ENCODE measurements at places on chromosomes 13 and 19.

DNA sequence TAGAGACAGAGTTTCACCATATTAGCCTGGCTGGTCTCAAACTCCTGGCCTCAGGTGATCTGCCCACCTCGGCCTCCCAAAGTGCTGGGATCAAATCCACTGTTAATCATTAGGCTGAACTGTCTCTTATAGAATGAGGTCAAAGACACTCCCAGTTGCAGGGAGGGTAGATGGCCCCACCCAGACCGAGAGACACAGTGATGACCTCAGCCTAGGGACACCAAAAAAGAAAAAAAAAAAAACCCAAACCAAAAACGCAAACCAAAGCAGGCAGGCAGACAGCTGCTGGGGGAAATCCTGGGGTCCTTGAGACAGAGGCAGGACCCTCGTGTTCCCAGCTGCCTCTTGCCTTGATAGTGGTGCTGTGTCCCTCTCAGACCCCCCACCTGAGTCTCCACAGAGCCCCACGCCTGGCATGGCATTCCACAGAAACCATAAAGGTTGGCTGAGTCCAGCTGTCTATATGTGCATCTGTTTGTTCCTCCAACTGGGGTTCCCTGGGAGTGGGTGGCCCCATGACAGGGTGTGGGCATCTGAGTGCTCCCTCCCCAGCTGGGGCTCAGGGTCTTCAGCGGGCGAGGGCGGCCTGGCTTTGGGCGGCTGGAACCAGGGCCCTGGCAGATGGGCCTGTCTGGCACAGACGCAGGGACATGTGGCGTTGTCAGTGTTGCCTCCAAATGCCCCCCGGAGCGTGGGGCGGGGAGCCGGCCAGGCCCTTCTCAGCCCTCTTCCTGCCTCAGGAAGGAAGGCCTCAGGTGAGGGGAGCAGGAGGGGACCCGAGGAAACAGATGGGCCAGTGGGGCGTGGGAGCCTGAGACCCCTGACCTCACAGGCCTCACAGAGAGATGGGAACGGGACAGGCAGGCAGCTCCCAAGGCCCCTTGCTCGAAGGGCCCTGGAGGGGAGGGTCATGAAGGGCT is 5.2 kb downstream of the DAND5 start:
- DNase-seq: no peak

- no peak for DNase-seq
These were observed 49.5 kb upstream of the FRY start for GRCh38 chr13:31982124-31982523.

- DNase-seq: no peak
These were observed 289.9 kb downstream of the DACH1 start for GRCh38 chr13:71577127-71577526.

DNA sequence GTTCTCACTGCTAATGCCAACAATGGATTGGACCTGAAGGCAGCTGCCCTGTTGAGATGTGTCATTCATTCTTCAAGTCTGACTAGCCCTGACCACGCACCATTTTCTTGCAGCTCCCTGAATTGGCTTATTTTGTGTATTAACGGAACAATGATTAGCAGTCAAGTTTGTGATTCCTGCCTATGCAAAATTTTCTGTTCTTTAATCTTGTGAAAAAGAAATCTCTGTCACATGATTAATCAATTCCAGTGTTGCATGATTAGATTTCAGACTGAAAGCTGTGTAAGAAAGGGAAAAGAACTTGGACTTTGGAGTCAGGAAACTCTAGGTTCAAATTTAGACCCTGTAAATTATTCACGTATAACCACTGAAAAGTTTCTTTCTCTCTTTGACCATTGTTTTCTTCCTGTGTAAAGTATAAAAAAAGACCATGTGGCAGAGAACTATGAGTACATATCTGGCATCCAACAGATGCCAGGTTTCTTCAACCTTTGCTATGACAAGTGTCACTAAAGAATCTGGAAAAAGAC is 64.5 kb upstream of the SLC10A2 start:
- DNase-seq: no peak

DNA sequence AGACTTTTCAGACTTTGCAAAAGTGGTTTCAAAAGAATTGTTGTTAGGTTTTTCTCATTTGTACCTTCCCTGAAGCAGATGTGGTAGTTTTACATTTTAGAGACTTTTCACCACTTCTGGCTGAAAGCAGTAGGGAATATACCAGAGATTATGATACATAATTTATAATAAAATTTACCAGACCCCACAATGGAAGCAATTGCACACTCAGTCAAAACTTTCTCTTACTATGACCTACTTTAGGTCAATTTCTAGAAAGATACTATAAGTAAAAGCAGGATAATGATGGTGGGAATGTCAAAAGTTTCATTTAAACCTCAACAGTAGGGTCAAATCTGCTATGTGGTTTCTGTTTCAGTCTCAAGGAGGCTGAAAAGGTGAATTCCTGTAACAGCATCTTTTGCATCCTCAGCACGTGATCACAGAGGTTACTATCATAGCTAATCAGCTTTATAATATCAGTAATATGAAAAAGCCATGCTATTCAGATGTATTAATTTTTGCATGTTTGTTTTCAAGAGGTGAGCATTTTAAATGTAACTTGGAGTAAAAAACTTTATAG is 26.9 kb downstream of the PCCA start:
- DNase-seq: no peak

DNA sequence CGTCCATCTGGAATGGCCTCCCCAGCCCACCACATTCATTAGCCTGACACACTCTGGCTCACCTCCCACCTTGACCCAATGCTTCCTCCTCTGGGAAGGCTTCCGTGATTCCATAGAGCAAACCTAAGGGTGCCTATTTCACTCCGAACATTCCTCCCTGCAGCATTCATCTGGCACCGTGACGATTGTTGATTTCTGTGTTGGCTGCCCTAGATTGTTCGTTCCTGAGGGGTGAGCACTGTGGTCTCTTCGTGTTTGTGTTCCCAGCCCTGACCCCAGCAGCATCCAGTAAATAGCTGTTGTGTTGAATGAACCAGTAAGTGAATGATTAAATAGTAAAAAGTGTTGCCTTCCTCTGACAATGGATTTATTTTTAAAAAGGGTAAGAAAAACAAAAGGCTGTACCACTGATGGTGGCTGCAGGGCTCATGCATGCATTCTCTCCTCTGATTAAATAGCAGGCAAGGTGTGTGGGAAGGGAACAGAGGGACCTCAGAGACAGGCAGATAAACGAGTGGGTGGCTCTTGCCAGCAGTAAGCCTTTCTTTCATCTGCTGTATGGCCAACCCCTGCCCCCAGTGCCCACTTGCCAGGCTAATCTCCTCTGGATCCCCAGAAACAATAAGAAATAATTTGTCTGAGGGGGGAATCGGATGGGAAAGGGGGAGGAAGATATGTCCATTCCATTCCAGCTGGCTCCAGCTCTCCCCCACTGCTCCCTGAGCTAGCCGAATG is 48.4 kb upstream of the CACNA1A start:
- DNase-seq: no peak

DNA sequence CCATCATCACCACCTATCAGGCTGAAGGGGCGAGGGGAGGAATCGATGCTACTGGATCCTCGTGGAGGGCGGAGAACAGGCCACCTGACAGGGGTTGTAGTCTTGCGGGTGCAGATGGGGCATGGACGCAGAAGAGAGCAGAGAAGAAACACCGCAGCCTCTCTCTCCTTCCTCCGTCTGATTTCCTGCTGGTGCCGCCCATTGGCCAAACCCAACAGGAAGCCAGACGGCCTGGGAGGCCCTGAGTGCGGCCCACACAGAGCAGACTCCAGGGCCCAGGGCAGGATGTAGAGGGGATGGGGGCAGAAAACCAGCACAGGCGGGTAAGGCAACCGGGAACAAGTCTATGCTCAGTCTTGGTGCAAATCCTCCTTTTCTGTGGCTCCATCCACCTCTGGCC is 15.4 kb downstream of the CEBPA start:
- no peak for DNase-seq

DNA sequence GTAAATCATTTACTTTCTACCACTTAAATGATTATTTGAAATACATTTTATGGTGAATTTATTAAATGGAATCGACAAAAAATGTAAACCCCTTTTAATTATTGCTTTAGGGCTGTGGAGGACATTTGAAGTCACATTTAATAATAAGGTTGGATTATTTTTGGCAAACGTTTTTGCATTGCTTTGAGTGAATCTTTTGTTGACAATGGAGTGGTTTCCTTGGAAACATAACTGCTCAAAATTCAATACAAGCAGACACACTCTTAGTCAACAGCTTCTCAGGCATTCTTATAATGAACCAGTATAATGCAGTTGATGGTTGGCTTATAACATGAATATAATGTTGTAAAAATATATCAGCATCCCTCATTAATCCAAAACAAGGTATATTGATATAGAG is 104.7 kb downstream of the DCLK1 start:
- DNase-seq: no peak

DNA sequence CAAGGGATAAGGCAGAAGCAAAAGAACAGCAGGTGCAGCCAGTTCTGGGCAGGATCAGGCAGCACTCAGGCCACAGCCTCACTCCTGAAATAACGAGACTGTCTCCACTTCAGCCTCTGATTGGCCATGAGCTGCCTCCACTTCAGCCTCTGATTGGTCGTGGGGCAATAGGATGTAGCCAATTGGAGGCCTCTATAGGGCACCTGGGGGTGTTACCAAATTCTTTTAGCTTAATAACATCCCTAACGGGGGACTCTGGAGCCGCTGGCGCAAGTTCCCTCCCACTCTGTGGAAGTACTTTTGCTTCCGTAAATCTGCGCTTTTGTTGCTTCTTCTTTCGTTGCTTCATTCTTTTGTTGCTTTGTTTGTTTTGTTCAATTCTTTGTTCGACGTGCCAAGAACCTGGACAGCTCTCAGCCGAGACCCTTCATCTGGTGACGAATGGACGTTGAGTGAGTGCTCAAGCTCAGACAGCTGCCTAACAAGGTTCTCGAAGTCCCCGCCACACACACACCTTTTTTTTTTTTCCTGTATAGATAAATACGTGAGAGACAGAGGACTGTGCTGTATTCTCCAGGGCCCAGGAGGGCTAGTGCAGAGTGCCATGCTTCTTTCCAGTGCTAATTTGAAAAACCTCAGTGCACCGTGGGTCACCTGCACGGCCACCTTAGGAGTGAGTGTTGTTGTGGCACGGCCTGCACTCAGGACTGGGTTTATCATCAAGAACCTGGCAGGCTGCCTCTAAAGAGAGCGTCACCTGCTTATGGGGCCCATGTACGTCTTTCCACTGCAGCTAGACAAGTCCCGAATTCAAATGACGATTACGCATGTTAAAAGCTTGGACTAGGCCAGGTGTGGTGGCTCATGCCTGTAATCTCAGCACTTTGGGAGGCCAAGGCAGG is 32.0 kb upstream of the TUBGCP3 start:
- no peak for DNase-seq

GRCh38 chr13:21481359-21481758 is 22.3 kb upstream of the ZDHHC20 start:
- DNase-seq: no peak

GRCh38 chr19:1920644-1921043 is 15.4 kb downstream of the ADAT3 start:
- no peak for DNase-seq

DNA sequence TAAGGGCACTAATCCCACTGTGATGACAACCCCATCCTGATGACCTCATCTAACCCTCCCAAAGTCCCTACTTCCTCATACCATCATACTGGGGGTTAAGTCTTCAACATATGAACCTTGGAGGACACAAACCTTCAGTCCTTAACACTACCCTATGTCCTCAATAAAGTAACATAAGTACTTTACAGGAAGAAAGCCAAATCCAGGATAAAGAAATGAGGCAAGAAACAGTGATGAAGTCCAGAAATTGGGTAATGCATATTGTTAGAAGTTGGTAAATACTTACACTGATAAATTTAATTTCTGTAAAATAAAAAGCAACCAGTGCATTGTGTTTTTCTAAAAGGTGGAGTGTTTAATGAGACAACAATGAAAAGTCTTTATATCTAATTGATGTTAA is 284.8 kb upstream of the SOX21 start:
- DNase-seq: no peak

GRCh38 chr13:80979035-80979641 is 638.2 kb upstream of the SPRY2 start:
- DNase-seq: no peak

- DNase-seq: no peak
These were observed 24.4 kb upstream of the CSNK1A1L start for GRCh38 chr13:37129866-37130265.

DNA sequence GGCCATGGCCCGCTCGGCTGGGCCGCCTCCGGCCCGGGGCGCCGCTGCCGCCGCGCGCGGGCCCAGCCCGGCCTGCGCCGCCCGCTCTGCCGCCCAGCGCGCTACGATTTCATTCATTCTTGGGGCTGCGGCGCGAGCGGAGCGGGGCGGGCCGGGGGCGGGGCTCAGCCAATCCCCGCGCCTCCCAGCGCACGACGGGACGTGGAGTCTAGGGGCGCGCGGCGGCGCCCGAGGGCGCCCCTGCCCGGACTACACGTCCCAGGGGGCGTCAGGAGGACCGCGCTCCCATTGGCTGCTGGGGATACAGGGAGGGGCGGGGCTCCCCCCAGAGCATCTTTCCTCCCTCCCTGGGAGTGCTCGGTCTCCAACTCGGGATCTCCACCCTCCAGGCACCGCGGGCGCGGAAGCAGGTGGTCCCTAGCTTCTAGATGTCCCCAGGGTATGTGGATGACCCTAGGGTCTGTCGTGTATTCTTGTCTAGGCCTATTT is 5.6 kb upstream of the DPF1 start:
- DNase-seq: peak; percentile 19

DNA sequence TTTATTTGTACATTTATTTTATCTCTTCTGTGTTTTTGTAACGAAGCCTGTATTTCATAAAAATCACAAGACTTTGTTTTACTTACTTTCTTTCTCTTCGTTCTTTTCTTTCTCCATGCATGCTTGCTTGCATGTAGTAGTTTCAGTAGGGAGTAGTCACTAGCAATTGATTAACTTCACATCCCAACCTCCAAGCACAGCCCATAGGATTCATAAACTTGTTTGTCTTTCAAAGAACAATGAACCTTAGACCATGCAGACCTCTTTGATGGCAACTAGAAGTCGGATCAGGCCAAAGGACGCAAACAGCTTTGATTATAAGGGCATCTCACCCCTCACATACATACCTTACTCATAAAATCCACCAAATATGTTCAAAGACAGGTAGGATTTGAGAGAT is 3.1 kb upstream of the PRR20A start:
- no peak for DNase-seq
